ENCODE measurements at places on chromosomes 16 and 17. TPM values are rescaled to one million over a fixed set of nuclear protein-coding genes. Genes with fewer than 3 reads are reported as not detected.

NLRC5 gene
- 21.6 TPM for polyA plus RNA-seq

SMG1 gene
- polyA plus RNA-seq, result 7.1 TPM

KRT13 gene
- polyA plus RNA-seq, result not detected

ARHGAP23 gene
- polyA plus RNA-seq, result 0.31 TPM

TAC4 gene
- polyA plus RNA-seq, result not detected

AIPL1 gene
- polyA plus RNA-seq, result not detected

KRTAP2-2 gene
- polyA plus RNA-seq, result not detected

KRTAP9-2 gene
- polyA plus RNA-seq, result not detected

NXPH3 gene
- polyA plus RNA-seq, result not detected

ZPBP2 gene
- polyA plus RNA-seq, result not detected

ITGAL gene
- polyA plus RNA-seq, result 307 TPM

CCL3 gene
- polyA plus RNA-seq, result 190 TPM

SOST gene
- not detected for polyA plus RNA-seq

PPY gene
- polyA plus RNA-seq, result not detected

TP53TG3F gene
- not detected for polyA plus RNA-seq

DCTPP1 gene
- 13.3 TPM for polyA plus RNA-seq

HOXB9 gene
- polyA plus RNA-seq, result not detected

B3GNT9 gene
- polyA plus RNA-seq, result 0.10 TPM

ST3GAL2 gene
- polyA plus RNA-seq, result 20.0 TPM

NOS2 gene
- not detected for polyA plus RNA-seq

SNX20 gene
- polyA plus RNA-seq, result 83.2 TPM

TMEM132E gene
- polyA plus RNA-seq, result not detected

WNT3 gene
- not detected for polyA plus RNA-seq

MYCBPAP gene
- polyA plus RNA-seq, result not detected

SOX9 gene
- not detected for polyA plus RNA-seq

SHCBP1 gene
- 0.45 TPM for polyA plus RNA-seq

COPZ2 gene
- 6.9 TPM for polyA plus RNA-seq

ST6GALNAC2 gene
- 11.8 TPM for polyA plus RNA-seq

PRCD gene
- polyA plus RNA-seq, result not detected

PRSS8 gene
- 0.15 TPM for polyA plus RNA-seq

CBX2 gene
- not detected for polyA plus RNA-seq

TBC1D28 gene
- not detected for polyA plus RNA-seq

COG7 gene
- polyA plus RNA-seq, result 6.6 TPM

All from CD14-positive monocyte (primary cell).